ENCODE measurements at places on chromosomes 16 and 17.

DNA sequence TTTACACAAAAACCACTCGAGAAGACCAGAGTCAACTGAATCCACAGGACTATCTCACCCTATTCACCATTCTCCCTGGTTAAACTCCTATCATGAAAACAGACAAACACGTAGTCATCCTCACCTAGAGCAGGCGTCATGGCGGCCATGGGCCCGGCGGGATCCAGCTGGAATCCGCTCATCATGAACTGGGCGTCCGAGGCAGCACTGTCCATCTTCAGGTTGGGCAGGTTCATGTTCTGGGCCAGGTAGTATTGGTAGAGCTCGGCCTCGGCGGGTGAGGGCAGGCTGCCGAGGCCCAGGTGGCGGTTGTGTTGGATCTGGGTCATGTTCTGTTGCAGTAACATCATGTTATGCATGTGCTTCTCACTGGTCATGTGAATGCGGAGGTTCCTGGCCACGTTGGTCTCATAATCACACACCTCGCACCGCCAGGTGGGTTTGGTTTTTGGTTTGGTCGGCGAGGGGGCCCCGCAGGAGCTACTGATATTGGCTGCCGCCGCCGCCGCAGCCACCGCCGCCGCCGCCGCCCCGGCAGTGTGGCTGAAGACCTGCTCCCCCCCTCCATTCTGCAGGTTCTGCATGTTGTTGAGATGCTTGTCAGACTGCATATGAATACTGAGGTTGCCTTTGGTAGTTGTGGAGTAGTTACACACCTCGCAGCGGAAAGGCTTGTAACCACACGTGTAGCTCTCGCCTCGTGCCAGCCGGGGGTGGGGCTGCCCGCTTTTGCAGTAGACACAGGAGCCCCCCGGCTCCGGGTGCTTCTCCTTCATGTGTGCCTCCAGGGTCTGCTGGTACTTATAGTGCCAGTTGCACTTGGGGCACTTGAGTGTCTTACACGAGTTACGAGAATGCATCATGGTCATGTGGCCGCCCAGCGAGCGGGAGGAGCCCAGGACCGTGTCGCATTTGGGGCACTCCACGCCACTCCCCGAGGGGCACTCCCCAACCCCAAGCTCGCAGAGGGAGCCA, 90.3 kb downstream of the ZFHX3 start:
- no peak for DNase-seq

- DNase-seq: no peak
Observed at GRCh38 chr17:79794659-79795511, 2.0 kb downstream of the CBX8 start.

DNA sequence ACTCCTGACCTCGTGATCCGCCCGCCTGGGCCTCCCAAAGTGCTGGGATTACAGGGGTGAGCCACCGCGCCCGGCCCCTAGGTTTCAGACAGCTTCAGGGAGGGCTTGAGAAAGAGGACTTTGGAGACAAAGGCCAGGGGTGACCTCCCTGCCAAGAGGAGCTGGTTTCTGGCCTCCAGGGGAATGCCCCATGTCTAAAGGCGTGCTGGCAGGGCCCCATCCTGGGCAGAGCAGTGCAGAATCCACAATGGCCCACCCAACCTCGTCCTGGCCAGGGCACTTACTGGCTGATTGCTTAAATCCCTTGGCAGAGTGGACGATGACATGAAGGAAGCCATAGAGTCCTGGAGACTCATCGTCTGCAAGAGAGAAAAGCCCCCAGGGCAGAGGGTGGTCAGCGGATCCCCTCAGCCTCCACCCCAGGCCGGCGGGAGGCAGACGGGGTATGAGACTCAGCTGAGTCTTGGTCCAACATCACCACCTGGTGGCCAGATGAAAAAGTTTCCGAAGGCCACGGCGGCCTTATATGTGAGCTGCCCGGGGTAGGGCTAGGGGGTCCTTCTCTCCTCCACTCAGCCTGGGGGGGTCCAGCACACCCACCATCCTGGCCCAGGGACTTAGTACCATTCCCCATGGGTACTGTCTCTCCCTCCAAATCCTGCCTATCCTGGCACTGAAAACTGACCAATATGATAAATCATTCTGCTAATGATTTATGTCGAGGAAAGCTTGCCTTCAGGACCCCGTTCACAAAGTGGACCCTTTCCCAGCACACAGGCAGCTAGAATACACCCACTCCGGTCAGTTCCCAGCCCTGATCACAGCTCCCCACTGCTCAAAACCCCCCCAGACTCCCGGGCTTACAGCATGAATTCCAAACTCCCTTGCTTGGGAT, 59.1 kb downstream of the TIMM22 start:
- no peak for DNase-seq

GRCh38 chr17:36978810-36979564, 30.2 kb downstream of the AATF start:
- no peak for DNase-seq

DNA sequence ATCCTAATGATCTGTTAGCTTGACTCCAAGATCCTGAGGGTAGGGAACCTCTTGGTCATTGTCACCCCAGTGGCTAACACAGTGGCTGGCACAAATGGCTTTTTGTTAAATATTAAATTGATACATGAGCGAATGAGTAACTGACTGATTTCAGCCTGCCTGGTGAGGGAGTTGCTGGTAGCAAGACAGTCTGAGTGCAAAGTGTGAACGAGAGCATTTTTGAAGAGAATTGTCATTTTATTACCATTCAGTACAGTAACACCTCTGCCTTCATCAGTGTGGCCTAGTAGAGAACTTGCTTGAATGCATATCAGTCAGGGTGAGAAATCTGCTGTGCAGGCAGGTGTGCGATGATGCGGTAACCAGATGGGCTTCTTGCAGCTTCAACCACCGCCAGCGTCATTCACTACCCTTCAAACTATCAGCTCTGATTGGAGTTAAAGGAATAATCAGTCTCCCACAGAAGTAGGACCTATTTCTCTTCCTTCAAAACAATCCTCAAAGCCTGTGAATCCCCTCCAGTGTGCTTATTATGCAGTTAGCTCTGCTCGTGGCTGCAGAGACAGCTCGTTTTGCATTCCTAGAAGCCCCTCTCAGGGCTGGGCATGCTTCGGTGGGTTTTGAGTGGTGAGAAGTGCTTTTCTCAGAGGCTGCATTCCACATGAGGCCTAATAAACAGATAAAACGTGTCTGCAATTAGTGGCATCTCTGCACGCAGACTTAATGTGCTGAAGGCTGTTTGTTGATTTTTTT, 29.0 kb downstream of the HEXIM2 start:
- DNase-seq: no peak

DNA sequence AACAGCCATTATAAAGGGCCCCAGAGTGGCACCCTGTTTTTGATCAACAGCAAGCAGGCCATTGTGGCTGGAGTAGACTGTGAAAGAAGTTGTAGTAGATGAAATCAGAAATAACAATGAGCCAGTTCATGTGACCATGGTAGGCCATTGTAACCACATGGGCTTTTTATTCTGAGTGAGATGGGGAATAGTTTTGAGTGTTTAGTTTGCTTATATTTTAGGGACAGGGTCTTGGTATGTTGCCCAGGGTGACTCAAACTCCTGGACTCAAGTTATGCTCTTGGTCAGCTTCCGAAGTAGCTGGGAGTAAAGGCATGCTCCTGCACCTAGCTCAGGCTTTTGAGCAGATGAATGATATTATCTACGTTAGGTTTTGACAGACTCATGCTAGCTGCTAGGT, 12.0 kb downstream of the CBFB start:
- no peak for DNase-seq

DNA sequence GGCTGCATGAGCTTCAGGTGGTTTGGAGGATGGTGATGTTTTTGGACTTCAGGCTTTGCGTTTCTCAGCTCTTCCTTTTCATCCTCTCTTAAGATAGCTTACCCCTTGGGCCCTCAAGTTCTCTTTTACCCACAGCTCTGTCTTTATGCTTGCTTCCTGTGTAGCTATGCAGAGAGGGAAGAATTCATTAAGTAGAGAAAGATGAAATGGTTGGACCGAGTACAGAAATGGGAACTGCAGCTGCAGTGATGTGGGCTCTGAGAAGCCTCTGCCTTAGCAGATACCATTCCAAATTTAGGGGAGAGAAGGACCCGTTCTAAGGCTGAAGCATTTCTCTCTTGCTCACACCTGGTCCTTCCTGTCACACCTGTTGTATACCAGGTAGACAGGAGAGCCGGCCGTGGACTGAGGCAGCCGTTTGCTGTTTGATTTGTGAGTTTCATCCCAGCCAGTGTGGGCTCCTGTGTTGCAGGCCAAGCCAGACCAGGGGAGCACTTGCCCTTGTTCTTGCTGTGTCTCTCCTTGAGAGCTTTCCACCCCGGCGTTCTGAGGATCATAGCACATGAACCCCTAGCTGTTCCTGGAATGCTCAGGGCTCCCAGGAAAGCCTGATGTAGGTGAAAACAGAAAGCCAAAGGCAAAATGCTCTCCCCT, 392.7 kb downstream of the CPPED1 start:
- no peak for DNase-seq
